ENCODE measurements at places on chromosomes 11 and 22.

GRCh38 chr11:36743039-36743438 lies 145.0 kb upstream of the RAG2 start:
- DNase-seq: no peak

DNA sequence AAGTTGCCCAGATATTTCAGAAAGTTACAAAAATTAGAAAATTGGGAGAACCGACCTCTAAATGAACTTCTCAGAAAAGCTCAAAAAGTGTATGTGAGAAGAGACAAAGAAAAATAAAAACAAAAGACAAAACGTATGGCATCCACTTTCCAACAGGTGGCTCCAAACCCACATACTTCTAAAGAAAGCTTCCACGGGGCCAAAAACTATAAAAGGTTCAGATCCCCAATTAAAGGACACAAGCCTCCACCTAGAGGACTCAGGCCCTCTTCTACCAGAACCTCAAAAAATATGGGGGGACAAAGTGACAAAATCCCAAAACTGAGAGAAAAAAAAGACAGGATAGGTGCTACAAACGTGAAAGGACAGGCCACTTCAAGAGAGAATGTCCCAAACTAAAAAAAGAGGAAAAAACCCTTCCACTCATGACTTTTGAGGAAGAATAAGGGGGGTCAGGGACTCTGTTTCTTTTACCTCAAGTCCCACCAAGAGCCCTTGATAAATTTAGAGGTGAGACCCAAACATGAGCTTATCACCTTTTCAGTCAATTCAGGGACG lies 8.8 kb downstream of the SCGB2A1 start:
- no peak for DNase-seq

DNA sequence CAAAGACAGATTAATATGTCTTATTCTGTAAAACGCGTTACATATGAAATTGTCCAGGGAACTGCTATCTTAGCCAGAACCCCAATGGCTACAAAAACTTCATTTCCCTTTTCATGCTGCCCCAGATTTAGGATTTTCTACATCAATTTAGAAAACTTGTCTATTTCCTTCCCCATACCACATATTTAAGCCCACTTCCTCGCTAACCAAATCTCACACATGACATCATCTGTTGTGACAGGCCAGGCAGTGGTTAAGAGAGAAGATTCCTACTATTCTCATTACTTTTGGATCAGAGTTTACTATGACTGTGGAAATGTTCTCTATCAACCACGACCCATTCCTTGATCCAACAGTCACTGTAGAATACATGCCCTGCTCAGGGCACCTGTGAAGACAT lies 15.9 kb downstream of the CCDC82 start:
- no peak for DNase-seq

DNA sequence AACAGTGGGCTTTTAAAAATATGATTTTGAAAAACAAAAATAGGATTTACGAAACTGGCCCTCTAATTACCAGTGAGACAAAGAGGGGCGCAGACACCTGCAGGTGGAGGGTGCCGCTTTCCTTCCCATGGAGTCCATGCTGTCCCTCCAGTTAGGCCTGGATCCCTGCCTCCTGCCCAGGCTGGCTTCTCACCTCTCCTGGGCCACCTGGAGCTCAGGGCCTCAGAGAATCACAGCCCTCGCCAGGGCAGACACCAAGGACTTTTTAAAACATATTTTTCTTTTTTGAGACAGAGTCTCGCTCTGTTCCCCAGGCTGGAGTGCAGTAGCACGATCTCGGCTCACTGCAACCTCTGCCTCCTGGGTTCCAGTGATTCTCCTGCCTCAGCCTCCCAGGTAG lies 1437.2 kb downstream of the TBC1D22A start:
- no peak for DNase-seq

DNA sequence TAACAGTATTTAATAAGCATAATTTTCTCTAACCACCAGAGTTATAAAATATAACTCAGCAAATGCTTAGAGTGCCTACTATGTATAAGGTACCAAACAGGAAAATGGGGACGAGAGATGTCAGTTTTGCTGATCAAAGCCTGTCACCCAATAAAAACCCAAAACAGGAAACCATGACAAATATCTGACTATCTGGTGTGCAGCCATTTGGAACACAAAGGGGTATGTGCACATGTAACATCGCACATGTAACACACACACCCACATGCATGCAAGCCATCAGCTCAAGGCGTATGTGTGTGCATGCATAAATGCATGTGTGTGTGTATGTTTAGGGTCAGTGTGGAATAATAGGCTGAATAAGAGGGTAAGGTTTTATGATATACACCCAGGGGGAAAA lies 64.2 kb downstream of the PRR5L start:
- no peak for DNase-seq

- no peak for DNase-seq
Observed at GRCh38 chr11:132402071-132402684, 1031.8 kb downstream of the NTM start.

DNA sequence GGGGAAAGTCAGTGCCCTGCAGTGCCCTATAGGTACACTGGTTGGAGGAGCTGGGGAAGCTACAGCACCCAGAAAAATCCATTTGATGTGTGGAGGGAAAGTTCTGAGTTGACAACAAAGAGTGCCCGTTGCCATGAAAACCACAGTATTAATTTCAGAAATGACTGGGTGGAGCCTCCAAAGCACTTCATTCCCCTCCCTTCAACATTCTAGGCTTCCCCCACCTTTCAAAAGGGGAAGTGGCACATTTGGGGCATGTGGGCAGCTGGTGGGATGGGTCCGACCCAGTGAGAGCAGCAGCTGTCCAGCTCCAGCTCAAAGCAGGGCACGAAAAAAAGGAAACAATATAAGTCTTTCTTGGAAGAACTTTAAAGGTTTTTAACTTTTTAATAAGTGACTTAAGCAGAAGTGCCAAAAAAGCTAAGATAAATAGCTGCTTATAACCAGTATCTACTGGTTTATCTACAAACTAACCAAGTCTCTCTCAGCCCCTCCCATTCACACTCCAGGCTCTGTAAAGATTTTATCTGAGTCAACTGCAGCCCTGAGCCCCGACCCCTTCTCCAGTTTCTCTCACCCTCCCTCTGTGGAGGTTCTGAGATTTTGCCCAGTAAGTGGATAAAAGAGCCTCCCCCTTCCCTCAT lies 9.0 kb upstream of the AHNAK start:
- no peak for DNase-seq

GRCh38 chr11:2096919-2097301 lies 42.3 kb downstream of the IGF2 start:
- DNase-seq: no peak

GRCh38 chr11:35794850-35795249 lies 132.3 kb downstream of the TRIM44 start:
- DNase-seq: no peak

GRCh38 chr11:55942785-55943392 lies 6.7 kb upstream of the OR5I1 start:
- DNase-seq: no peak

GRCh38 chr11:19879307-19880087 lies 166.9 kb downstream of the NAV2 start:
- no peak for DNase-seq

DNA sequence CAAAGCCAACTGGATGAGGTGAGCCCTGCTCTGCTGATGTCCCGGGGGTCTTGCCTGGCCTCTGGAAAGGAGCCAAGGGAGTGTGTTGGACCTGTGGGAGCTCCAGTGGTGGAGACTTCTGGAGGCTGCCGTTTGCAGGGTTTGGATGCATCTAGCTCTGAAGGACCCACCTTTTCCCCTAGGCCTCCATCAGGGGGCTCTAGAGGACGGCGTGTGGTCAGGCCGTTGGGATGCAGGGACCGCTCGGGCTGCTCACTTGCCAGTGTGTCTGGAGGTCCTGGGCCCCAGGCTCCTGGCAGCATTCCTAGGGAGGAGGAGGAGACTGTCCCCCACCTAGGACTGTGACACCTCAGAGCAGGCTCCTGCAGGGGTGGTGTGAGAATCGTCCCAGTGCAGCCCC lies 58.3 kb downstream of the PRDM11 start:
- DNase-seq: no peak

DNA sequence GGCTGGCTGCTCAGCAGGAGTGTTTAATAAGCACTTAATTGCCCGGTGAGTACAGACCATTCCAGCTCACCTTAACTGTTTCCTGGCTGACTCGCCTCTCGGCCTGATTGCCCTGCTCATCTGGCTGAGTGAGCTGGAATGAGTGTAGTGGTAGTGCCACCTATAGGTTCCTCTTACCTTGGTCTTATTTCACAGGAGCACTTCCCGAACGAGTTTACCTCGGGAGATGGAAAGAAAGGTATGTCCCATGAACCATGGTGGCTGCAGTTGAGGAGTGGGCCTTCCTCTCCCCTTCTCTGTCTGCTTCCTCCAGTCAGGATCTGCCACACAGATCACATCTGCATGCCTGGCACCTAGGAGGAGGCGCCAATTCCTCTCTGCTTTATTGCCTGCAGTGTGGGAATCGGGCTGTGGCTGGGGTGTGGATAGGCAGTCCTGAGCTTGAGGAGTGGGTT lies 26.7 kb downstream of the UPB1 start:
- no peak for DNase-seq

GRCh38 chr11:107157809-107158187 lies 139.5 kb upstream of the GUCY1A2 start:
- no peak for DNase-seq

- no peak for DNase-seq
Observed at GRCh38 chr22:36612458-36612857, 83.5 kb upstream of the EIF3D start.

GRCh38 chr11:128653801-128654231 lies 40.1 kb upstream of the FLI1 start:
- DNase-seq: no peak

- no peak for DNase-seq
Observed at GRCh38 chr11:109972181-109972715, 120.9 kb upstream of the ZC3H12C start.

- no peak for DNase-seq
Observed at GRCh38 chr22:39081016-39081415, 3.9 kb downstream of the APOBEC3G start.

DNA sequence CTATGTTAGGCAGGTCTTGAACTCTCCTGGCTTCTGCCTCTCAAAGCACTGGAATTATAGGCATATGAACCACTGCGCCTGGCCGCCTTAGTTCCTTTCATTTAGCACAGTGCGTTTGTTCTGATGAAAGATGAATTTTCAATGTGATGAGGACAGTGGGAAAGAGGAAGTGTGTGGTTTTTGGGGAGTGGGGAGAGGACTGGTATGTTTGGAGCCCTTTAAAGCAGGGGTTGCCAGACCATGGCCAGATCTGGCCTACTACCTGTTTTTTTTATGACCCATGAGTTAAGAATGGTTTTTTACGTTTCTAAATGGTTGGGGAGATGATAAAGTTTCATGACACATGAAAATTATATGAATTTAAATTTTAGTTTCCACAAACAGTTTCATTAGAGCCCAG lies 12.5 kb downstream of the ATXN10 start:
- DNase-seq: no peak

DNA sequence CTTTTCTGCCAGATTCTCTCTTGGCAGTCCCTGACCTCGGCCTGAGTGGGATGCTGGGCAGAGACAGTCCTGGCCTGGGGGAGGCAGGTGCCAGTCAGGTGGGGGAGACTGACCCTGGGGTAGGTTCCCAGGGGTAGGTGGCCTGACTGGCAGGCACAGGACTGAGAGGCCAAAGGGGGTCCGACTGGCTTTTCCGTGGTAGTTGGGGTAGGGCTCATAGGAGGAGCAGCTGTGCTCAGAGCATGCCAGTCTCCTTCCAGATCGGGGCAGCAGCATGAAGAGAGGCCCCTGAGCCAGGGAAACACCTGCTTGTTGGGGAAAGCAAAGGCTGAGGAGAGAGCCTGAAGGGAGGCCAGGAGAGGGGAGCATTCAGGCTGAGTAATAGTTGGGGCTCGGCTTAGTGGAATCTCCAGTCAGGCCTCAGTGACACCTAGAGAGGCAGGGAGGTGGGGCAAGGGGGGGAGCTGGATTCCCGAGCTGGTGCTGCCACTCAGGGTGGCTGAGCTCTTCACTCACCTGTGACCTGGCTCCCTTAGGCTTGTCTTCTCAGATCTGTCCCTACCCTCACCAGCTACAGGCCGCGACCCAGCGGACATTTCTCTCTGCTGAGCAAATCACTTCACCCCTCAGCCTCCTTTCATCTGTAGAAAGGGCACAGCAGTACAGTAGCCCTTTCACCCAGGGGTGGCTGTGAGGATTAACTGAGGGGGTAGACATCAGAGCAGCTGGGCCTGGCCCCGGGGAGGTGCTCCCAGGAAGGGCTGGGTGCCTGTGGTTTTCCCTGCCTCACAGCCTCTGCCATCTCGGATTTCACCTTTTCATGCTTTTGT lies 26.2 kb downstream of the MCM5 start:
- DNase-seq: no peak

- no peak for DNase-seq
Observed at GRCh38 chr11:125374398-125374797, 121.7 kb downstream of the FEZ1 start.

GRCh38 chr22:38412435-38413084 lies 42.4 kb downstream of the KCNJ4 start:
- no peak for DNase-seq

DNA sequence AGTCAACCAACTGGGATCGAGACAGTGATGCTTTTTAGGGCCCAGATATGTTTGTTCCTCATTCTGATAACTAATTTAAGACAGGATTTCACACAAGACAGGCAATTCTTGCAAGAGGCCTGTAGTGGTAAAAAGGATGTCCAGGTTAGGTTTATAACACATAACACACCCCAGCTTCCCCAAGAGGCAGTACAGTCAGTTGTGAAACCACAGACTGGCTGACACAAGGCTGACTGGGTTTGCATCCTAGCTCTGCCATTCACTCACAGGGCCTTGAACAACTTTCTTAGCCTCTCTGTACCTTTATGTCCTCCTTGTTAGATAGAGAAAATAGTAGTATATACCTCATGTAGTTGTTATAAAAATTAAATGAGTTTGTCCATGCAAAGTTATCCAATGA lies 55.0 kb upstream of the PTH start:
- no peak for DNase-seq

- DNase-seq: no peak
Observed at GRCh38 chr11:12052676-12053605, 44.5 kb upstream of the DKK3 start.

- DNase-seq: no peak
Observed at GRCh38 chr11:21861314-21861713, 331.6 kb upstream of the ANO5 start.

- no peak for DNase-seq
Observed at GRCh38 chr11:492427-493226, 14.4 kb downstream of the RNH1 start.

DNA sequence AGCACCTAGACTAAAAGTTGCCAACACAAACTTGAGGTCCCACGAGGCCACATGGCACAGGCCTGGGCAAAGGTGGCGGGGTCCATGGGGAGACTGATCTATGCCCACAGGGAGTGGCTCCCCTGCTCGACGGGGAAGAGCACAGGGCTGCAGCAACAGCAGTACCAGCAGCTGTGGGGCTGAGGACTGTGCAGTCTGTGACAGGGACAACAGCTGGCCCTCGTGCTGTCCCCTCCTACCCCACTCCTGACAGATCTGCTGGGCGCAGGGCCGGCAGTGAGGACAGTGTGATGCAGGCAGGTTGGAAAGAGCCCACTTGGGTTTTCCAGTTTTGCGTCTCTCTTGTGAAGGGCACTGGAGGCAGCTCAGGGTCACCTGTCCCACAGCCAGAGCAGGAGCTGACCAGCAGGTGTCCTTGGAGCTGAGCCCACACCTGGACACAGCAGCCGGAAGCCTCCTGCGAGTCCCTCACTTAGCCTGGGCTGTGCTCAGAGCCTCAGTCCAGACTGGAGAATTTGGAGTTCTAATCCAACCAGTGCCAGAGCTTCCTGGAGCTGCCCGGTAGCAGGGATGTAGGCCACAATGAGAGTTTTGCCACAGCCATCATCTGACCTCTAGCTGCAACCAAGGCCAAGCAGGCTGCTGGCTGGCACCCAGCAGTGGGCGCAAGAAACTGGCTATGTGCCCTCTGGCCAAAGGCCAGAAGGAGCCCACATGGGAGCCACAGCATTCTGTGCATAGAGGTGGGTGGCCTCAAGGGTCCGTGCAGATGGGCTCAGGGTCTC lies 3.6 kb upstream of the GAS2L1 start:
- DNase-seq: no peak

Measured in cortex of kidney (tissue), 1 donor.